NCI-H1930 (cell line): ENCODE measurements at places on chromosomes 6 and 20.

- DNase-seq: no peak
Observed at GRCh38 chr20:44701118-44701857, 13.9 kb upstream of the CCN5 start.

DNA sequence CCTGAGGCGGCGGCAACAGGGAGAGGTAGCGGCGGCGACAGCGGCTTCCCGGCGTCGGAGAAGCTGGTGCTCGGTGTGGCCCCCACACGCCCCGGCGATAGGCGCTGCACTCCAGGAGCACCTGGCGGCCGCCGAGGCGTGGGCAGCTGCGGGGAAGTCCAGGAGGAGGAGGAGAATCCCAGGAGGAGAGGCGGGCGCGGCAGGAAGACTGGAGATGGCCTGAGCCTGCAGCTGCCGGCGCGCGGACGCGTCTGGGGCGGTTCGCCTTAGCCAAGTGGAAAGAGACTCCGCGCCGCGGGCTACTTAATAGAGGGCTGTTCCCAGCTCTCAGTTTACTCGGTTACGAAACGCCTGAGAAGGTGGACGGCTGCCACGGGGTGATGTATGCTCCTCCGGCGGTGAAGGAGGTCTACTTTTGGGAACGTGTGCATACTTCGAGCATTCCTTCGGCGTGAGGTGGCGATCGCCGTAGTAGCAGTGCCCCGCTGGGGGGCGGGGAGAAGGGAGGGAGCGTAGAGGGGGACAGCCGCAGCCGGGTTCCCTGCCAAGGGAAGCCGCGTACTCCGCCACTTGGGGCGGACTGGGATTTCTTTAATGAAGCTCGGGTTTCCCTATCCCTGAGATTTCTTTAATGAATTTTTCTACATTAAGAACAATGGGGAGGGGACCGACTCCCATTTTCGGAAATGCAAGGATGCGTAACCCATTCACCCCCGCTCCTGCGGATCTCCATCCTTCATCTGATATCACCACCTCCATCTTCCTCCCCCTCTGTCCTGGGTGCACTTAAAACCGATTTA lies at the start of gene COL12A1:
Gene COL12A1 (minus strand): TSS at position 278 of the 800 bp plus-strand sequence. CDS start 3,261 bp downstream, outside the sequence.
- DNase-seq: no peak

DNA sequence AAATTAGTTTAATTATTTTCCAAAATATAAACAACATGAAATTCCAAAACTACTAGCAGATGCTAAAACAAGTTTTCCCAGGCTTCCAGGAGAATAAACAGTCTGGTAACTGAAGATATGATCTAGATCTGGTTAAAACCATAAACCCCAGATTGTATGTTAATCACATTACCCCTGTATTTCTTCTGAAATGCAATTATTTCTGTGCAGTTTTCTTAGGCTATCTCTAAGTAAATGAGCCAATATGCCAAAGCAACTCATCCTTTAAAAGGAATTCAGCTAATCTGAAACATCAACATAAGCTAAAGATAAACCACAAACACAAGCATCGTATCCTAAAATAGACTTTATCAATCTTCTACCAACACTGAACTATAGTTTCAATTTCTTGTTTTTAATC lies 44.6 kb upstream of the SENP6 start:
- no peak for DNase-seq

GRCh38 chr6:7051780-7052442 lies 55.9 kb upstream of the RREB1 start:
- DNase-seq: no peak

DNA sequence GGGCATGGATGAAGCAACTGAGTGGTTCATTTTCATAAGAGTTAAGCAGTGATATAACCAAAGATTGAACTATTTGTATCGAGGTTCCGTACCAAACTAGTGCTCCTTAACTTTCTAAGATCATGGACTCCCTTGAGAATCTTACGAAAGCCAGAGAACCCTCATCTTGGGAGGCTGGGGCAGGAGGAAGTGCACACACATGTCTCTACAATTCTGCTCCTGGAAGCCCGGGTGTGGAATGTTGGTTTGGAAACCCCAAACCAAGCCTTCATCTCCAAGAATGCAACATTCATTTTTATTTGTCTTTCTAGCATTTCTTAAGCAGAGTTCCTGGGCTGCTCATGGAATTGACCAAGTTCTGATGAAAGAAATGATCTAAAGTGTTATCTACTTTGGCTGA lies 250.5 kb upstream of the PRND start:
- DNase-seq: no peak

DNA sequence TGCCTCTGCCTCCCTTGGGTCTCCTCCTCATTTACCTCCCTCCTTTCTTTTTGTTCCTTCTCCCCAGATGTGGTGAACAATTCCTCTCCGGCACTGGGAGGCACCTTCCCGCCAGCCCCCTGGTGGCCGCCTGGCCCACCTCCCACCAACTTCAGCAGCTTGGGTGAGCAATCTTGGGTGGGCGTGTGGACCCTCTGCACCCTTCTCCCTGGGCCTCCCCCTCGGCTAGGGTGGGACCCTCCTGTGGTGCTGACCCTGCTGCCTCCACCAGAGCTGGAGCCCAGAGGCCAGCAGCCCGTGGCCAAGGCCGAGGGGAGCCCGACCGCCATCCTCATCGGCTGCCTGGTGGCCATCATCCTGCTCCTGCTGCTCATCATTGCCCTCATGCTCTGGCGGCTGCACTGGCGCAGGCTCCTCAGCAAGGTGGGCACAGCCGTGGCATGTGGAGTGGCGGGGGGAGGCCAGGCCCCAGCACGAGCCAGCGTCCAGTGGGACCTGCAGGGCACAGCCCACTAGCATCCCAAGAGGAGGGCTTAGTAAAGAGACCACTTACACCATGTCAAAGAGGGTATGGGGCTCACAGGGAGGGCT lies 8.8 kb downstream of the DDR1 start:
- no peak for DNase-seq

GRCh38 chr6:168210239-168211105 lies 109.1 kb downstream of the DACT2 start:
- DNase-seq: no peak
